ENCODE measurements at places on chromosomes 13 and 19.

GRCh38 chr19:17982430-17982829 is 15.5 kb downstream of the KCNN1 start:
- DNase-seq, result no peak

DNA sequence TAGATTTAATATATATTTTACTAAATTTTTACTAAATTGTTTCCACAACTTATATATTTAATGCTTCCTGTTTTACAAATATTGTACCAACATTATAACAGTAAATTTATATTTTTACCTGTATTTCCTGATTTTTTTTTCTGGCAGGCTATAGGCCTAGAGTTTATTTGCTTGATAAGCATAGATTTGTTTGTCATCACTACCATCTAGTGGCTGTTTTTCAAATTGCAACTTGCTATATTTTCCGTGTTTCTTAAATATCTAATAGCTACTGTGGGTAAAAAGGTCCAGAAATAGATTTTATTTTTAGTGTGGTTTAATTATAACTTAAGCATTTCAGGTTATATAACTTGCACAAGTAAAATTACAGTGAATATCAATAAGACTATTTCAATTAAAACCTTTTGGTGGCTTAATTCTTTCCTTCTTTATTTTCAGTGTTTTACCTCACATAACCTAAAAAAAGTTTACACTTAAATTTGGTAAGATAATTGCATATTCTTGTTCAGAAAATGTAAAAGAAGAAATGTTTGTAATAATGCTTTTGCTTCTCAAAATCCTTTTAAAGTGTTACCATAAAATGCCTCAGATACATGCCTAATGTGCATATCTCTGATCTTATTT is 60.6 kb downstream of the NDFIP2 start:
- peak; percentile 25 for DNase-seq

DNA sequence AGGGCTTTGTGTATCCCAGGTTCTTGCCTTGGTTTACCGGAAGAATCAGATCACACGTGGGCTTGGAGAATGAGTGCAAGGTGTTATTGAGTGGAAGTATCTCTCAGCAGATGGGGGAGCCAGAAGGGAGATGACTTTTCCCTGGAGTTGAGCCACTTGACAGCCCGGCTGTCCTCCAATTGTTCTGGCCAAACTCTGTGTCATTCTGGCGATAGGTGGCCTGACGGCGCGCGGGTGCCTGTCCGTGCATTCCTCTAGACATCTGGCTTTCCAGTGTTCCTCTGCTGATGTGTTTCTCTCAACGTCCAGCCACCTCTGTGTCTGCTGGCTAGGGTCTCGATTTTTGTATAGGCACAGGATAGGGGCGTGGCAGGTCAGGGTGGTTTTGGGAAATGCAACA is 181.9 kb downstream of the SHISA2 start:
- no peak for DNase-seq

GRCh38 chr13:91516799-91517198 is 118.4 kb downstream of the GPC5 start:
- DNase-seq, result no peak

DNA sequence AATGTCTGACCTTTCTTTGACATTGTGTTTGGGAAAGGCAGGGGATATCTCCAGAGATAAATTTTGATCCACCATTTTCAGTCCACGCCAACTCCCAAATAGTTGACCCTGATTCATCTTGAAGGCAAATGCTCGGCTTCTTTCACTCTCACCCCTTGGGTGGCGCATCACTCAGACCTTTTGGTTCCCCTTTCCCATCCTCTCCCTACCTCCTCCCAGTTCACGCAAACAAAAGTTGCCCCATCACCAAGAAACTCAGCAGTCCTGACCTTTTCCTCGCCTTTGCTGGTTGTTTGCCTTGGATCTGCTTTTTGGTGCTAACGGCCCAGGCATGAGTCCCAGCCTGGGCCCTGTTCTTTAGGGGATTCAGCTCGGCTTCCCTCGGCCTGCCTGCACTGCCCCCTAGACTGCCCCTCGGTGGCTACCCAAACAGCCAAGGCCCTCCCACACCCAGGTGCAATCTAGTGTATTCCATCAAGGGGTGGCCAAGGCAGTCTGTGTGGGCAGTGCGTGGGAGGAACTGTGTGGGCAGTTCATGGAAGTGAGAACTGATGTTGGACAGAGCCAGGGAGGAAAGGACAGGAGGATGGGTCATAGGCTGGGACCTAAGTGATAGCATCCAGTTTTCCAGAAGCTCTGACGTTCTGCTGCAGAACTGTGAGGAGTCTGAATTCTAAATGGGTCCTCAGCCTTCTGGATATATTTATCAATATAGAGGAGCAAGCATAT is 255.7 kb downstream of the DLEU7 start:
- DNase-seq, result no peak

GRCh38 chr19:49196527-49197240 is 39.1 kb downstream of the TRPM4 start:
- no peak for DNase-seq

- DNase-seq, result no peak
Measured at GRCh38 chr19:5973867-5974635, 3.9 kb downstream of the RANBP3 start.

DNA sequence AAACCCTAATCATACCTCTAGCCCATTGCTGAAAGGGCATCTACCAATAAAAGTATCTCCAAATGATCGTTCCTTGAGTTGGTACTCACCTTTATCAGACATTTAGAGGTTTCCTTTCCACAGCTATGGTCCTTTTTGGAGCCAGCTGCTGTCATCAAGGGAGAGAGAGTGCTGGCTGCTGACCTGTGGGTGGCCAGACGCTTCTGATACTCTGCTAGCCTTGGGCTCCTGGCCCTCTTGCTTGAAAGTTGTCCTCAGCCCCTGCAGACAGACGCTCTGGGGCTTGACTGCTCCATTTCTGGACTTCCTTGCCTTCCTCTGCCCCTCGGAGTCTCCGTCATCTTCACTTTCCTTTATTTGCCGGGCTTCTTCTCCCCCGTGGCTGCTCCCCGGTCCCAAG is 499.1 kb downstream of the DIAPH3 start:
- no peak for DNase-seq

DNA sequence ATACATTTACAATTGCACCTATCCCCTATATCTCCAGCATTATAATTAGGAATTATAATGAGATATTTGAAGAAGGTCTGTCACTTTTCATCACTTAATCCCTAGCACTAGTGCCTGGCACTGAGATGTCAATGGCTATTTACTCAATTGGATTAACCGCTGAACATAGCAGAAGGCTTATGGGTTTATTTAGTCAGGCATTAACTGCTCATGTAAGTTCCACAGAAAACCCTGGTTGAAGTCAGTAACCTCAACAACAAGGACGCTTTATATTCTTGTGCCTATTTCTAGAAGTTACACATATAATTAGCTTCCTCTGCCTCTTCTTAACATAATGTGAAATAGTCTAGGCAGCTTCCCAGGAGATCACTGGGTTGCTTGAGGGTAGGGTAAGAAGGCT is 107.5 kb upstream of the POSTN start:
- DNase-seq, result no peak

GRCh38 chr13:99414048-99414995 is 87.0 kb upstream of the TM9SF2 start:
- DNase-seq, result no peak

- DNase-seq, result no peak
Measured at GRCh38 chr13:49436890-49437289, 7.0 kb downstream of the CAB39L start.

DNA sequence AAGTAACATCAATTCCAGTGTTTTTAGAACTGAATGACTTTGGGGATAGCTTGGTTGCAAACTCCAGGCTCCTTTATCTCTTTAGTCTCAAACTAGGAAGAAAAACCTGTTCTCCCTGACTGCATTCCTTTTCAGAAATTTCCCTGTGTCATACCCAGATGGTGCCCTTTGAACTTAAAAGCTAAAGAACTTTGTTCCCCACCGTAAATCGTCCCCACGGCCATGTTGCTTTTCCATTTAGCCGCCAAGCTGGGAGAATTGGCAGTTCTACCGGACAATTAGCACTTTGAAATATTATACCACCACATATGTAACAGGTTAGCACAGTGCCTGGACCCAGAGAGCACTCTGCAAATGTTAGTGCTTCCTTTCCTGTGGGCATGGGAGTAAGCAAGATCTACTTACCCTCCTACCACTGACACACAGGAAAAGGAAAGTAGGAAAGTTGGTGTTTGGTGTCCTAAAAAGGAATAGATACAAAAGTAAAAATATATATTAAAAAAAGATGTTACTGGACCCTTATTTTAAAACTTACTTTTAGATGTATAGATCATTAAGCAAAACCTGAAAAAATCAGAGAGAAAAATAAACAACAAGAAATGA is 191.9 kb upstream of the MIR17HG start:
- DNase-seq, result no peak
